HTR-8/SVneo (cell line): ENCODE measurements at places on chromosomes 6 and 20.
A peak's percentile ranks its signal among the peaks of the same experiment; 100 is the strongest.

GRCh38 chr6:152173957-152174356 lies 366.5 kb downstream of the ESR1 start:
- no peak for DNase-seq

- DNase-seq: peak; percentile 74
Measured at GRCh38 chr20:46230801-46231282, 77.5 kb downstream of the CDH22 start.

DNA sequence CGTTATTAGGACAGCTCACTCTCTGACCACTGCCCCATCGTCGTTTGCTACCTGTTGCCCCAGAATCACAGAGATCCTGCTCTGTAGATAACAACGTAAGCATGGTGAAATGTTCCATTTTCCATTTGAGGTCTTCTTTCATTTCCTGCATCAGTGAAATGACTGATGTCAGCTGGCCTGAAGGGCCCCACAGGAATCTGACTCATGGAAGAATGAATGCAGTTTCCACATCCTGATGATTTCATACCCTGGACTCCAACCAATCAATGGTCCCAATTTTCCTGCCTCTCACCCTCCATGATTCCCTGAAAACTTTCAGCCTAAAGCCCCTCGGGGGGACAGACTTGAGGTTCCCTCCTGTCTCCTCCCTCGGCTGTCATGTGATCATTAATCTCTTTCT lies 394.4 kb upstream of the CDH4 start:
- no peak for DNase-seq

- no peak for DNase-seq
Measured at GRCh38 chr6:154232013-154232910, 124.3 kb downstream of the IPCEF1 start.

DNA sequence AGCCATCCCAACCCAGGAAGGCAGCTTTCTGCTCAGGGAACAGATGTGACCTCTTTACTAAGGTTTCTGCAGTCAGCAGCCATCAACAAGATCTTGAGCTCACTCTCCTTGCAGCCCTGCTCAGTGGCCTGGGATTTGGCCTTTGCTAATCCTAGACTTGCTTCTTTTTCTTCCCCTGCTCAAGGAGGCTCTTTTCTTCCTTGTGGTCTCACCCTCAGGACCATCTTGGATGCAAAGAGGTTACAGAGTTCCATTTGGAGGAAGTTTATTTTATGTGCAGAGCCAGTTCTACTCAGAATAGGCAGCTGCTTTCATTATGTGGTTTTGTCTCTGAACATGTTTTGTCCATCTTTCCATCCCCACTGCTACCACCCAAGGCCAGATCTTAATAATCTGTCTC lies 49.3 kb downstream of the RALY start:
- DNase-seq: no peak

- no peak for DNase-seq
Measured at GRCh38 chr6:132482581-132482980, 30.3 kb downstream of the STX7 start.

- DNase-seq: peak; percentile 27
Measured at GRCh38 chr6:3887150-3887700, 38.1 kb downstream of the FAM50B start.

DNA sequence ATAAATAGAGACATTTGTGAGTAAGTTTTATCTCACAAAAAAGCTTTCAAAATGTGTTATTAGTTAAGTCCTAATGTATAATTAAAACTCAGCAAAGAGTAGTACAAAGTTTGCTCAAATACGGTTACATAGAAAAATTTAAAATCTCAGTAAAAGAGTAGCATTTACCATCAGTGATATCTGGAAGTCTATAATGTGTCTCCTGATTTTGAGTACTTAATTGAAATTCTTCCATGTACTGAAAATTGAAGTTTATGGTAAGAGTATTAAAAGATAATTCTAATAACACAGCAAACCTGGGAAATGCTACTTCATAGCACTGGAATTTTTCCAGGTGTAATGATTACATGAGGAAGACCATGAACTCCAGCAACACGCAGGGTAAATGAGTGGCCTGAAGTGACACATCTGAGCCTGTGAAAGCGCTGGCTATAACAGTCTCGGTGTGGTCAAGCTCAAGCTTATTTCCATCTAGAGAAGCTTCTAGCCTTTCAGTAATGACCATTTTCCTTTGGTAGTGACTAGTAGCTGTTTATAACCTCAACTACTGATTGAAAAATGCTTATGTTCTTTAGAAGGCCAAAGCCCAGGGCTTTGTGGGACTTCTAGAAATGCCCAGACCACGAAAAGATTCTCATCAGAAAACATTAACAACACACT lies 203.2 kb downstream of the ISM1 start:
- no peak for DNase-seq

GRCh38 chr6:48423640-48424365 lies 312.8 kb upstream of the PTCHD4 start:
- no peak for DNase-seq

GRCh38 chr6:27834879-27835549 lies 77.2 kb downstream of the OR2B2 start:
- no peak for DNase-seq

GRCh38 chr6:52640916-52641315 lies 30.0 kb upstream of the TMEM14A start:
- DNase-seq: no peak

DNA sequence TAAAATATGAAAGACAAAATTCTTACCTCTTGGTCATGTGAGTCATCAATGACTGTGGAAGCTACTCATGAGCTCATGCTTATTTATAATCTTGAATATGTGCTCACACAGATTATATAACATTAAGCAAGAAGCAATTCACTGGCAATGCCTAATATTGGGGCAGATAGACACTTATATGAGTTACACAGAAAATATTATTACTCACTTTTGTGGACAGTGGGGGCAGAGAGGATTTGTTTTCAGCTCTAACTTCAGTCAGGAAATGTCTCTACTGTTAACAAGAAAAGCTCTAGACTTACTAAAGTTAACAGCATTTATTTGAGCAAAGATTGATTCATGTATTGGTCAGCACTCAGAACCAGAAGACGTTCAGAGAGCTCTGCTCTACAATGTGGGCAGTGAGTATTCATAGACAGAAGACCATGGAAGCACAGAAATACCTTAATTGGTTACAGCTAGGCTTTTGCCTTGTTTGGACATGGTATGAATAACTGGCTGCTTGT lies 85.8 kb upstream of the AHI1 start:
- no peak for DNase-seq

- DNase-seq: no peak
Measured at GRCh38 chr6:54655162-54655561, 191.4 kb upstream of the FAM83B start.

- peak; percentile 49 for DNase-seq
Measured at GRCh38 chr6:53496797-53497375, 48.0 kb downstream of the GCLC start.

- DNase-seq: no peak
Measured at GRCh38 chr6:150745896-150746295, 119.6 kb upstream of the MTHFD1L start.

- no peak for DNase-seq
Measured at GRCh38 chr6:88910922-88911778, 52.3 kb downstream of the RNGTT start.

GRCh38 chr6:79033279-79033678 lies 44.8 kb downstream of the PHIP start:
- DNase-seq: no peak

- no peak for DNase-seq
Measured at GRCh38 chr6:158674342-158675131, 24.7 kb downstream of the SYTL3 start.

GRCh38 chr6:41427642-41428335 lies 92.4 kb downstream of the NCR2 start:
- no peak for DNase-seq

- DNase-seq: peak; percentile 26
Measured at GRCh38 chr20:10469599-10469998, 34.5 kb downstream of the SLX4IP start.

- peak; percentile 97 for DNase-seq
Measured at GRCh38 chr6:32194825-32195651, 2.6 kb upstream of the GPSM3 start.
